Activated gamma-delta T cell treated with anti-CD3 and anti-CD28 coated beads, Interleukin-2, amount 50 U/mL, for 16 hours (primary cell): ENCODE measurements at places on chromosomes 11 and 22.

DNA sequence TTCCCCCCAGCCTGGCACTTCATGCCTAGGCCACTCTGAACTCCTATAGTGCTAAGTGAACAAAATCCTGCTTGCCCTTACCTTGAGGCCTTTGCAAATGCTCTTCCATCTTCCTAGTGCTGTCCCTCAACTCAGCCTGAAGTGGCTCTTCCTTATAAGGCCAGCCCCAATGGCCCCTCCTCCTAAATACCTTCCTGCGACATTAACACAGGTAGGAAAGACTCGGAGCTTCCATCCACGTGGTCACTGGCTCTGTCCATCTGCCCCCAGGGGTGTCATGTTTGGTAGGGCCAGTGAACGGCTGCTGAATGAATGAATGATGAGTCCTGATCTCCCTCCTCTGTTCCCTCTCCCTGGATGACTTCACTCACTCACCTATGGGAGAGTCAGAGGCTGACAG, 4.2 kb downstream of the PDE2A start:
- no peak for DNase-seq

DNA sequence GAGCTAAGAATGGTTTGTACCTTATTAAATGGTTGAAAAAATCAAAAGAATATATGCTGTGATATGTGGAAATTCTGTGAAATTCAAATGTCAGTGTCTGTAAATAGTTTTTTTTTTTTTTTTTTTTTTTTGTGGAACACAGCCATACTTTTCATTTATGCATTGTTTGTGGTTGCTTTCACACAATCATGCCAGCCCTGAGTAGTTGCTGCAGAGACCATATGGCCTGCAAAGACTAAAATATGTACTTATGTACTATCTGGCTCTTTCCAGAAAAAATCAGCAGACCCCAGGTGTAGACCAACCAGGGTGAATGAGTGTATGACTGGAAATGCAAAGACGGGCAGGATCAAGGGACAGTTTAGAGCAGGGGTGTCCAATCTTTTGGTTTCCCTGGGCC, 98.3 kb downstream of the PTPRJ start:
- no peak for DNase-seq

GRCh38 chr11:20854215-20854955, 185.0 kb downstream of the NELL1 start:
- DNase-seq, result no peak

- DNase-seq, result no peak
Observed at GRCh38 chr22:46860562-46860961, 98.1 kb downstream of the TBC1D22A start.

DNA sequence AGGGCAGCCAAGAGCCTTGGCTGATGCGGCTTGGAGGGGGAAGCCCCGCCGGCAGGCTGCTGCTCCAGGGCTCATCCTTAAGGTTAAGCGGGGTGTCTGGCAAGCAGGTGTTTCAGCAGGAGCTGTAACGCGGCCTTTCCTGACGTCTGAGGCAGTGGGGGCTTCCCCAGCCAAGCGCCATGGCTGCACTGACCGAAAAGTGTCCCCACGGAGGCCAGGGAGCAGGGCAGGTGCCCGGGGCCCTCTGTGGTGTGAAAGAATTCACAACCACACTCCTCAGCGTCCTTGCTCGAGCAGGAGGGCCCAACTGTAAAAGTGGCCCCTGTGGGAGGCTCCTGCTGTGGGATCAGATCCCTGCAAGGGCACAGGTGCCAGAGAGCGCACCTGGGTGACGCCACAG, 79.2 kb downstream of the DHCR7 start:
- DNase-seq, result no peak

GRCh38 chr11:70240337-70240736, 30.2 kb upstream of the PPFIA1 start:
- no peak for DNase-seq

DNA sequence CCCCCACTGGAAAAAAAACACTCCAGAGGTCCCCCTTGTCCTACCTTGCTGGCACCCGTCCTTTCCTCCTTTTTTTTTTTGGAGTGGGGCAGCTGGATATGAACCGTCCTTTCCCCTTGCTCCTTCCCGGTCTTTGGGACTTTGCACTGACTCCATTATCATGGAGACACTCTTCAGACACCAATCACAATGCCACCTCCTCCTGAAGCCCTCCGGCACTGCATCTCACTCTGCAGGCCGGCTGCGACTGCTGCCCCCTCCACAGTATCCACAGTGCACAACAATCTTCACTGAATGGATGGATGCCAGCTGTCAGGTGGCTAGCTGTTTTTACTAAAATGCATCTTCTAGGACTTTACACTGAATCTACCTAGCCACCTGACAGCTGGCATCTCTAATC, 12.7 kb upstream of the RGL4 start:
- DNase-seq, result no peak

DNA sequence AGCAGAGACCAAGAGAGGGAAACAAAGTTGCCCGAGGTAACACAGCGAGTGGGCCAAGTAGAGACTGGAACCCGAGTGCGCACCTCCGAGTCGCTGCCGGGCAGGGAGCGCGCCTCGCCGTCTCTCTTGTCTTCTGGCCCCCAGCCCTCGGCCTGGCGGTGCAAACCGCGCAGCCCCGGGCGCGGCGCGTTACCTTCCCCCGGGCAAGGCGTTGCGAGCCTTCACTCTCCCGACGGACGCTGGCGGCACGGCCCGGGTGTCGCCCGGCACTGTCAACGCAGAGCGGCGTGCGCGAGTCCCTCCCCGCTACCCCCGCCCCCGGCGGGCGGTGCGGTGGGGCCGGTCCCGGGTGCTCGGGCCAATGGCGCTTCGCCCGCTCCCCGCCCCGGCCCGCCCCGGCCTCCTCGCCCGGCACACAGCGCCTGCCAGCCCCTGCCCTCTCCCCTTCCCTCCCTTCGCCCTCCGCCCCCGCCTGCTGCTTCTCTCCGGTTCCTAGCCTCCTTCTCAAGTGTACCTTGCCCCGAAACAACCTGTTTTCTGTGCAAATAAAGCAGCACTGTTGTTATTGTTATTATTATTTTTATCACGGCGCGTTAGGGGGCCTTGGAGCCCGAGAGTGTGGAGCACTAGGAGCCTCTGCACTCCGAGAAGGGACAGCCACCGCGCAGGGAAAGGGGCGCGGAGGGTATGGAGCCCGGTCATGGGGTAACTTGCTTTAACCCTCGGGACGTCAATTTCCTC, at the start of gene SYTL2:
TSS of gene SYTL2 (minus strand) at position 271 of the 741 bp plus-strand sequence. CDS start 53,416 bp downstream, outside the sequence.
- DNase-seq, result peak; percentile 58

DNA sequence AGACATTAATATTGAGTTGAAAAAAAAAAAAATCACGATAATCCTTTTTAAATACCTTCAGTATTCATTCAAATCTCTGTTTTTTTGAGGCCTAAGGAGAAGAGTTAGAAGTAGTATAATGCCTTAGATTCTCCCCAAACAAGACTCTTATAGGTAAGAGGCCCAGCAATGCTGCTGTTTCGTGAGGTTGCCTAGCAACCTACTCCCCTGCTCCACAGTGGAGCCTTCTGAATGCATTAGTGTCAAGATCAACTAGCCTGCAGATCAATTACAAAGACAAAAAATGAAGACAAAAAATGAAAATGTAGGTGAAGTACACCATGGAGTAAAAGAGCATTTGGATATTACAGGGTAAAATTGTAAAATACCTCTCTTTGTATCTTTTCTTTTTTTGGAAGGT, 229.8 kb upstream of the LUZP2 start:
- no peak for DNase-seq

GRCh38 chr11:134371436-134372185, 39.8 kb downstream of the GLB1L2 start:
- no peak for DNase-seq

- DNase-seq, result no peak
Observed at GRCh38 chr11:116224154-116224888, 548.5 kb downstream of the BUD13 start.
